ENCODE measurements at places on chromosomes 12 and 14. TPM values are rescaled to one million over a fixed set of nuclear protein-coding genes. Genes with fewer than 3 reads are reported as not detected.

Gene PLEKHG3
- 6.6 TPM for total RNA-seq

Gene ZNF839
- total RNA-seq: 17.3 TPM

GRCh38 chr14:95137164-95137803, 20.0 kb downstream of the DICER1 start:
- no peak for DNase-seq

GRCh38 chr12:117192057-117192456, 1.8 kb upstream of the FBXO21 start:
- DNase-seq: no peak

All from activated naive CD8-positive, alpha-beta T cell treated with anti-CD3 and anti-CD28 coated beads, Interleukin-2, amount 10 ng/mL, durations not matched to agents 7 days and 5 days (primary cell).